ENCODE measurements at places on chromosomes 3 and 15. TPM values are rescaled to one million over a fixed set of nuclear protein-coding genes. Genes with fewer than 3 reads are reported as not detected.

- no peak overlapping the region for H3K4me3 ChIP-seq
- no peaks in the 10 kb centered on the region for H3K4me1 ChIP-seq
- H3K27me3 ChIP-seq = no peaks in the 10 kb centered on the region
Measured at GRCh38 chr3:63179862-63180522, 98.1 kb upstream of the SYNPR start.

GRCh38 chr3:46442576-46443530 lies 21.9 kb downstream of the LTF start:
- no peaks in the 10 kb centered on the region for H3K27me3 ChIP-seq
- H3K36me3 ChIP-seq = no peaks in the 10 kb centered on the region
- H3K4me1 ChIP-seq = peaks cover 31% of the 10 kb centered on the region
- H3K4me3 ChIP-seq = peak overlapping the region; percentile 61

- peak overlapping the region; percentile 66 for H3K4me3 ChIP-seq
- H3K27ac ChIP-seq = peak overlapping the region; percentile 95
- DNase-seq = no peak
Measured at GRCh38 chr3:107600780-107601179, 78.0 kb downstream of the BBX start.

PARP14 gene
- 143 TPM for total RNA-seq

DNA sequence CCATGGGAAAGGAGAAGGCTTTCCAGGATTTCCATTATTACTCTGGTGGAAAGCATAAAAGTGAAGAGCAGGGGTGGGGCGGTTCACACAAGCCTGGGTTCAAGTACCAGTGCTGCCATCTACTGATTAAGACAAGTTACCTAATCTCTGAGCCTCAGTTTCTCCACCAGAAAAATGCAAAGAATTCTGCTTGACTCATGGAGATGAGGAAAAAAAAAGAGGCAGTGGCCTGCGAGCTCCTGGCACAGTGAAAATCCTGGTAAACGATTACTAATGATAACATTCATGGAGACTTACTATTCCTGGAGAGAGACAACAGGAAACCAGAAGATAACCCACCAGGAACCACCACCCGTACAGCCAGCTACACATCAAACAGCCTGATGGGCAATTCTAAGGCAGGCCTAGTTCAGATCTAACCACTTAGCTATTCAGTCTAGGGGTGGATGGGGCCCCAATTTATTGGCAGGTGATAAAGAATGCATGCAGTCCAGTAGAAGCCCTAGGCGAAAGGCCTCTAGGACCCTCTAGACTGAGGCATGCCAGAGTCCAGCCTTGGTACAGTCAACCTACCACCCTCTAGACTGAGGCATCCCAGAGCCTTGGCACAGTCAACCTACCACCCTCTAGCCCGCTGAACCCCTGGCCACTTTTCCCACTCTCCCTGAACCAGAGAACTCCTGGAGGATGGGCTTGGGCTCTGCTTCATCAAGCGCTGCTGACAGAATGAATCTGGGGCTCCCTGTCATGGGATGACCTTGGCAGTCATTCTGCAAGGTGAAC lies 2.5 kb downstream of the AMOTL2 start:
- H3K4me1 ChIP-seq = peaks cover 8% of the 10 kb centered on the region
- H3K27me3 ChIP-seq = peaks cover 26% of the 10 kb centered on the region
- H3K27ac ChIP-seq = no peak overlapping the region
- peak; percentile 22 for DNase-seq
- no peak overlapping the region for H3K4me3 ChIP-seq

CCRL2 gene
- total RNA-seq = 6.2 TPM

GRCh38 chr3:134690226-134690625 lies 39.4 kb upstream of the KY start:
- no peak overlapping the region for H3K27ac ChIP-seq
- H3K27me3 ChIP-seq = no peaks in the 10 kb centered on the region
- no peak for DNase-seq
- H3K4me3 ChIP-seq = no peak overlapping the region
- H3K4me1 ChIP-seq = no peaks in the 10 kb centered on the region

DNA sequence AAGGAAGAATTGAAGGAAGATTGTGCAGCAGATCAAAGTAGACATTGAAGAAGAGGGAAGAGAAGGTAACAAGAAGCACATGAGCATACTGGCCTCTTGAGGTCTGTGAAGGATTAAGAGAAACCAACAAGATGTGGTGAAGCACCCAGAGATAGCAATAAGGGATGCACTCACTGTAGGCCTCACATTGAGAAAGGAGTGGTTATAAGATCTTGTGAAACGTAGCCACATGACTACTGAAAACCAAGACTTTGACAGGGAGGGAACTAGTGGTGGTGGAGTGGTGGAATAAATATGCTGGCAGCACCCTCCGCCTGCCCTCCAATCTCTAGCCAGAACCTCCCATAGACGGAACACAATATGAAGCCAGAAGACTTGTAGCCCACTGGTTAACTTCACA lies 651.2 kb downstream of the DIPK2A start:
- no peaks in the 10 kb centered on the region for H3K27me3 ChIP-seq
- no peak overlapping the region for H3K27ac ChIP-seq
- peaks cover 6% of the 10 kb centered on the region for H3K36me3 ChIP-seq
- no peak overlapping the region for H3K4me3 ChIP-seq
- no peak for DNase-seq
